NCI-H1694 (cell line): ENCODE measurements at places on chromosomes 3 and 15.

GRCh38 chr15:70376929-70377691 lies 279.4 kb upstream of the TLE3 start:
- DNase-seq: no peak

DNA sequence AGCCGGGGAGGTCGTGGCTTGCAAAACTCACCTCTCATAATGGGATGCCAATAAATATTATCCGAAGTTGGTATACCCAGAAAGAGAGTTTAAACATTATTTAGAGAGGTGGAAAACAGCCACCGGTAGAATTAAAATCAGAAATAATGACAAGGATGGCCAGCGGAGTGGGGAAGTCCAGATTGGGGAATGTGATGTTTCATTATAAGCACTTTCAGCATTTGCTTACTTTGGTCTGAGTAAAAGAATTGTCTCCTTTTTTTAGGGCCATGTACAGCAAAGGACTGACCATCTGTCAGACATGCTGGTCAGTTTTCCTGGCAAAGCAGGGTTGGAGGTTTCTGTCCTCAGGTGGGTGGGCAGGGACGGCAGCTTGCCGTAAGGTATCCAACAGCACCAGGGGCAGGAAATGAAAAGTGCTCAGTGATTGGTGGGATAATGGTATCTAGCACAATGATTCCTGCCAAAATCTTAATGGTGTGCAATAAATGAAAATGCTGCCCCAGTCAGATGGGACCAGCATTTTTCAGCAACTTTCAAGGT lies 24.3 kb downstream of the APBA2 start:
- DNase-seq: no peak

- no peak for DNase-seq
Measured at GRCh38 chr3:130316169-130316568, 29.3 kb upstream of the COL6A5 start.

DNA sequence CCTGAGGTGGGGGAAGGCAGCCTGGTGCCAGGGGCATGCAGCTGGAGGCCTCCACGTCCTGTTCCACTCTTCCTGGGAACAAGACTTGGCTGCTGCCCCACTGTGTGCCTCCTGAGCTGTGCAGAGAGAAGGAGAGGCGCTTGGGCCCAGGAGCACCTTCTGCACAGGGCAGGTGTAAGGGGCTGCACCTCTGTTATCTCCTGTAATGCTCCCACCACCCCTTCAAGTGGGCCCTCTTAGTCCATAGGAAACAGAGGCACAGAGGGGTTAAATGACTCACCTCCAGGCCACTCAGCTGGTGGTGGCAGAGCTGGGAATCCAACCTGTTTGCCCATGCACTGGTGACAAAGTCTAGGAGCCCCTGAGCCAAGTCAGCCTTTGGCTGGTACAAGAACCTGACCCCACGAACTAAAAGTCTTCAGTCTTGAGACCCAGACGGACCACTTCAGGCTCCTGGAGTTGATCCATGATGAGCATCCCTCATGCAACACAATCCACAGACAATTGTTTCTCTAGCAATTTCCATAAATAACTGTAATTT lies 93.2 kb downstream of the IQSEC1 start:
- DNase-seq: no peak

GRCh38 chr15:98506172-98506571 lies 142.2 kb upstream of the IGF1R start:
- DNase-seq: no peak

DNA sequence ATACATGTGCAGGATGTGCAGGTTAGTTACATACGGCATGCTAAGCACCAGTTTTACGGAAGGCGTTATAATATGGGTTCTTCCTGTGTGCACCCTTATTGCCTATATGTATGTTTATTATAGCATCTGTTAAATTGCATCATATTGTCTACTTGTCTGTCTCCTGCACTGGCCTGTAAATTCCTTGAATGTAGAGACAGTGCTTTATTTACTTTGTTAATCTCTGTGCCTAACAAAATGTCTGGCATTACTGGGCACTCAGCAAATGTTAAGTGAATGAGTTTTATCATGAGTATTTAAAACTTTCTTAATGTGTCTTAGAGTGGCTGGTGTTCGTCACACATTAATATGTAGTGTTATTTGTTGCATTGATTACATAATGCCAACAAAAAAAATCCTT lies 23.8 kb downstream of the MGA start:
- DNase-seq: no peak

- DNase-seq: no peak
Measured at GRCh38 chr3:50662408-50662807, 12.3 kb upstream of the DOCK3 start.

GRCh38 chr3:25985621-25986020 lies 195.7 kb downstream of the OXSM start:
- no peak for DNase-seq

GRCh38 chr3:29070959-29071634 lies 209.8 kb upstream of the RBMS3 start:
- DNase-seq: no peak

DNA sequence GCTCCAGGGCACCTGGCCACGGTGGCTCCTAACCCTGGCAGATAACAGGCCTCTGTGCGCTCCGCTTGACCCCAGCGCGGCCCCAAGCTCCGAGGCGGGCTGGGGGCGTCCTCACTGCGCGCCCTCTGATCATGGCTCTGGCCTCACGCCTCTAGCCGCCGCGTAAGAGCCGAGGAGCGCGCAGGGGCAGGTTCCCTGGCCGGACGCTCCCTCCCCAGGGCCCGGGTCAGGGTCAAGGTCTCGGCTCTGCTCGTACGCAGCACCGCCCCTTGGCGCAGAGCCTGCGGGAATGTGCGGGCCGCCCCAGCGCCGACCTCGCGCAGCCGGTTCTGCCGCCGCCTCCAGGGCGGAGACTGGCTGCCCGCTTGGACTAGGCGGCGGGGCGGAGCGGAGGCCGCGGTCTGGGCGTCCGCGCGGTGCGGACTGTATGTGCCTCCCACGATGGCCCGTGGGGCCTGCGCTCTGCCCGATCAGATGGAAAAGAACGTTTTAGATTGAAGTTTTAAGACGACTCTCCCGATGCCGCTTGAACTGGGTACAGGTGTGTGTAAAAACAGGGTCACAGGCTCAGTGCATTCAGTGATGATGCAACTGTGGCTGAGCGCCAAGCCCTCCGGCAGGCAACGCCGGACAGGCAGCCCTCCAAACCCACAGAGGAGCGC lies 40.8 kb downstream of the CHST14 start:
- DNase-seq: no peak

DNA sequence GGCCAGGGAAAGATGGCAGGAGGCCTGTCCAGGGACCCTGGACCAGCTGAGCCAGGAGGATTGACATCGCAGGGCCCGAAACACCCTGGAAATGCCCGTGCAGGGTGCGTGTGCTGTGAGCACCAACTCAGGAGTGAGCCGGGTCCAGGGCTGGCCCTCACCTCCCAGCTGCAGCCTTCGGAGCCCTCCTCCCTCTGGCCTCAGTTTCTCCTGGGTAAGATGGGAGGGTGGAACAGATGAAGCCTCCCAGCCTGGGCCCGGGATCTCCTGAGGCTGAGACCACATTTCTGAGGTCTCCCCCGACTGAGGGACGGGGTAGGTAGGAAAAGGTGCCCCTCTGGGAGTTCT lies 5.3 kb upstream of the CALML4 start:
- DNase-seq: no peak

GRCh38 chr3:193730511-193730910 lies 137.5 kb downstream of the OPA1 start:
- DNase-seq: no peak

DNA sequence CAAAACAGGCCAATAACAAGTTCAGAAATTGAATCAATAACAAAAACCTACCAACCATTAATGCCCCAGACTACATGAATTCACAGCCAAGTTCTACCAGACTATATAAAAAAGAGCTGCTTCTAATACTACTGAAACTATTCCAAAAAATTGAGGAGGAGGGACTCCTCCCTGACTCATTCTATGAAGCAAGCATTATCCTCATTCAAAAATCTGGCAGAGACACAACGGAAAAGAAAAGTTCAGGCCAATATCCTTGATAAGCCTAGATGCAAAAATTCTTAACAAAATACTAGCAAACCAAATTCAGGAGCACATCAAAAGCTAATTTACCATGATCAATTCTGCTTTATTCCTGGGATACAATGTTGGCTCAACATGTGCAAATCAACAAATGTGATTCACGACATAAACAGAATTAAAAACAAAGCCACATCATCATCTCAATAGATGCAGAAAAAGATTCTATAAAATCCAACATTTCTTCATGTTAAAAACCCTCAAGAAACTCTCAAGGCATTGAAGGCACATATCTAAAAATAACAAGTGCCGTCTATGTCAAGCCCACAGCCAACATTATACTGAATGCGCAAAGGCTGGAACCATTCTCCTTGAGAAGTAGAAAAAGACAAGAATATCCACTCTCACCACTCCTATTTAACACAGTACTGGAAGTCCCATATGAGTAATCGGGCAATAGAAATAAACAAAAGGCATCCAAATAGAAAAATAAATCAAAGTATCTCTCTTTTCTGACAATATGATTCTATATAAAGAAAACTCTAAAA lies 573.6 kb upstream of the GRM7 start:
- no peak for DNase-seq

GRCh38 chr3:151345859-151346258 lies 16.5 kb upstream of the P2RY13 start:
- no peak for DNase-seq

DNA sequence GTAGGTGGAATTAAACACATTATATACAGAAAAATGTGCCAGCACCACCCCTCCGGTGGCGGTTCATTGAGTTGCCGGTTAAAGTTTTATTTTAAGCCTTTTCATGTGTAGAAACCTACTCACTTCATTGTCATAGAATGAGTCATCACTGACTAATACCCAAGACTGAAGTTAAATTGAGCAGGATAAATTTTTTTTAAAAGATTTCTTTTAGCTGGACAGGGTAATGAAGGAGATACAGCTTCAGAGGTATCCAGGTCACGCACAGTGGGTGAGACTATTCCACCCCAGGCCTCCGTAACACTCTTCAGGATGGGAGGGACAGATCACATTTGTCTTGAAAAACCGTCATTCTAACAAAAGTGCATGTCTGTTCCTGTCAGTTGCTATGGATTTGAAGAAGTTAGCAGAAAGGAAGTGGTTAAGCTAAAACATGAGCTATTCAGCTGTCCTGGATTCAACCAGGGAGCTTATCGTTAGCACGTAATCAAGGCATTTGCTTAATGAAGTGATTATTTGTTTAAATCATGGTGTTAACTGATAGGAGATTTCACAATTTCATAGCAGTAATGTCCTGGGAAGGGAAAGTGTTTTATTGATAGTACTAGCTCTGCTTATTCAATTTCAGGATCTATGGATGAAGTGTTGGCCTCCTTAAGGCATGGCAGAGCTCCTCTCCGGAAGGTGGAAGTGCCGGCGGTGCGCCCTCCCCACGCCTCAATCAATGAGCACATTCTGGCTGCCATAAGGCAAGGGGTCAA lies 23.4 kb downstream of the WHAMM start:
- no peak for DNase-seq

DNA sequence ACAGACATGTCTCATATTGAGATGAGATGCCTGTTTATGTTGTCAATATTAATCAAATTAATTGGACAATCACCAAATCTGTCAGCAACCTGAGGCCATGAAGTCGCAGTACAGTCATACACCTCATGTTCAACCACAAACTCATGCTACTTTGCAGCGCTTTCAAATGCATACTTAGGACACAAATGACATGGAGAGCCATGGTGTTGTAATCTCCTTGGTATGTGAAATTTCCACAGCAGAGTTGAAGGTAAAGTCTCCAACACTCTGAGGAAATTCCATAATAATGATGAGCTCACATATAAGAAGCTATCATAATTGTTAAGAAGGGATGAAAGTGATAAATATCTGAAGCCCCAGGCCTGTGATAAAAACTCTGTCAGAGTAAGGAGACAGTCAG lies 873.9 kb downstream of the MCTP2 start:
- DNase-seq: no peak

DNA sequence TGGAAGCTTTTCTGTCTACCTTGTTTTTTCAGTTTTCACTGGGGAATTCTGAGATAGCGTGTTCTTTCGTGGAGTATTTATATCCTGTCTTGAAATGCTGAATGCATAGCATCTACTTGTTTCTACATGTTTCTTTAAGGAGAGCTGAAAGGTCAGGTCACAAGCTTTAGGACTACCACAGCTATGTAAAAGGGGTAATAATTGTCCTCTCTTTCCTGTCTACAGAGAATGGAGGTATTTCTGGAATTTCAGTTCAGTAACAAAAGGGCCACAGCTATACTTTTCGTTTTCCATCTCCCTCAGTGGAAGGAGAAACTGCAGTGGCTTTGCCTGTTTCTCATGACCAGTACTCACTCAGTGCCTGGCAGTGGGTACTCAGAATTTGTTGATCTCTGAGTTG lies 4.7 kb downstream of the INAFM2 start:
- no peak for DNase-seq

GRCh38 chr3:177419904-177420601 lies 222.8 kb upstream of the TBL1XR1 start:
- no peak for DNase-seq

DNA sequence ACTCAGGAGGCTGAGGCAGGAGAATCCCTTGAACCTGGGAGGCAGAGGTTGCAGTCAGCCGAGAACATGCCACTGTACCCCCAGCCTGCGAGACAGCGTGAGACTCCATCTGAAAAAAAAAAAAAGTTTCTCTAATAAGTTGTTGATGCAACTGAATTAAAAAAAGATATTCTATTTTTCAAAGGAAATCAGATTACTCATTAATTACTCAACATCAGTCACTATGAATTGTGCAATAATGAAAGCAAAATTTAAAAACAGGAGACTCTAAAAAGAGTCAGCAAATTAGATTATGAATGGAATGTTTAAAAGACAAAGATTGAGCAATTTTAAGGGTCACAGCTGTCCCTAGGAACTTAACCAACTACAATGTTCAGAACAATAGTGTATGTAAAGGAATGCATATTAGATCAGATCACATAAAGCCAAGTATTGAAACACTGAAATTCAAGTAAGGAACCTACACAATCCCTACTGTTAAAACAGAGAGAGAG lies 60.2 kb upstream of the SLC4A7 start:
- no peak for DNase-seq

- DNase-seq: no peak
Measured at GRCh38 chr15:37893309-37893708, 41.1 kb upstream of the TMCO5A start.

DNA sequence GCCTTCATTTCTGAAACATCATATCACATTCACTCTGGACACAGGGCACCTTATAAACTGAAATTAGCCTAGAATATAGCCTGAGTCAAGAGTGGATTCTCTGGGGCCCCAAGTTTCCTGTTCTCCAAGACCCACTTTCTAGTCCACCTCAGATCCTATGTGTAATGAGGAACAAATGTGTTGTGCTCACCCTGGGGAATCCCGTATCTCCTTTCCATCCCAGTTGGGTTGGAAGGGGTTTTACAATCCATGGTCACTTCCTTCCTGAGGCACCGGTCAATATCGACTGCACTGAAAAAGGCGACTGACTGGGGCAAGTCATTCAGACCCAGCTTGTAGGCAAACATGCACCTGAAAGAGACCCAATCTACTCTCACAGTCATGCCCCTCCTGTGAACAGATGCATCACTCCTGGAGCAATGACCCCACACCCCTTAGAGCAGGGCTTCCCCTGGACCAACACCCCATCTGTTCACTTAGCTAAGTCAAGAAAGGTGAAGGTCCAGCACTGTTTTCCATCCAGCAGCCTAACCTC lies 17.4 kb downstream of the POLG start:
- no peak for DNase-seq
